Activated CD4-positive, alpha-beta T cell treated with anti-CD3 and anti-CD28 coated beads, Interleukin-2, amount 10 ng/mL, durations not matched to agents 24 days and 14 days (primary cell): ENCODE measurements at places on chromosomes 3 and 15. TPM values are rescaled to one million over a fixed set of nuclear protein-coding genes. Genes with fewer than 3 reads are reported as not detected.

The ACTRT3 gene
- 0.85 and 1.1 TPM in 2 replicates for total RNA-seq

The DUOX1 gene
- total RNA-seq: 0.02 and 0.14 TPM in 2 replicates

The TLR9 gene
- total RNA-seq: 0.17 and 0.42 TPM in 2 replicates

The C2CD4A gene
- total RNA-seq: 0.05 and 0.24 TPM in 2 replicates

The NR2E3 gene
- total RNA-seq: not detected in 2 replicates

The FANCD2OS gene
- total RNA-seq: not detected in 2 replicates

The PGBD4 gene
- total RNA-seq: 3.7 and 4.0 TPM in 2 replicates

The RUBCN gene
- 38.8 and 41.0 TPM in 2 replicates for total RNA-seq

The GABRR3 gene
- 0.05 and 0.12 TPM in 2 replicates for total RNA-seq

The DPPA2 gene
- total RNA-seq: not detected in 2 replicates

The PRSS50 gene
- total RNA-seq: not detected in 2 replicates

The MAP1A gene
- total RNA-seq: 2.0 and 2.1 TPM in 2 replicates

The KNG1 gene
- total RNA-seq: not detected in 2 replicates

The PLSCR2 gene
- total RNA-seq: not detected in 2 replicates

The KAT2B gene
- total RNA-seq: 23.3 and 27.9 TPM in 2 replicates

The WDR72 gene
- not detected in 2 replicates for total RNA-seq

The CX3CR1 gene
- total RNA-seq: 0.19 and 0.21 TPM in 2 replicates

The KPNA1 gene
- total RNA-seq: 78.4 and 79.4 TPM in 2 replicates

The TGM5 gene
- total RNA-seq: 0.07 TPM in 1 of 2 replicates, not detected in the other
